ENCODE measurements at places on chromosomes 16 and 17.
A peak's percentile ranks its signal among the peaks of the same experiment; 100 is the strongest.

DNA sequence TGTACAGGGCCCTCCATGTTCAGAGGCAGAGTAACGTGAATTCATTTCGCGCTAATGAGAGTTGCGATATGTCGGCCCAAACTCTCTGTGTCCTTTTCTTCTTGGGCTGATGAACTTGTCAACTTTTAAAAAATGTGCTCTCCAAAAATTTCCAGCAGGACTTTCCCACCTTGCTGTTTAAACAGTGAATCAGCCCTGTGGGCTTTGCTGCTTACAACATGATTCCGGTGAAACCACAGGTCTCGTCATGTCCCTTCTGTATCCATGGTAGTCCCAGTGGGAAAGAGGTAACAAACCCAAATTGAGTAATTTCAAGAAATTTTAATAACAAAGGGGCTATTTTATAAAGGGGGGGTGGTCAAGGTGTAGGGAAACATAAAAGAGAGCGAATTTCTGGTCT is 612.9 kb downstream of the MAF start:
- DNase-seq: no peak

GRCh38 chr17:45098869-45099616 is 33.3 kb downstream of the PLCD3 start:
- DNase-seq: peak; percentile 79

DNA sequence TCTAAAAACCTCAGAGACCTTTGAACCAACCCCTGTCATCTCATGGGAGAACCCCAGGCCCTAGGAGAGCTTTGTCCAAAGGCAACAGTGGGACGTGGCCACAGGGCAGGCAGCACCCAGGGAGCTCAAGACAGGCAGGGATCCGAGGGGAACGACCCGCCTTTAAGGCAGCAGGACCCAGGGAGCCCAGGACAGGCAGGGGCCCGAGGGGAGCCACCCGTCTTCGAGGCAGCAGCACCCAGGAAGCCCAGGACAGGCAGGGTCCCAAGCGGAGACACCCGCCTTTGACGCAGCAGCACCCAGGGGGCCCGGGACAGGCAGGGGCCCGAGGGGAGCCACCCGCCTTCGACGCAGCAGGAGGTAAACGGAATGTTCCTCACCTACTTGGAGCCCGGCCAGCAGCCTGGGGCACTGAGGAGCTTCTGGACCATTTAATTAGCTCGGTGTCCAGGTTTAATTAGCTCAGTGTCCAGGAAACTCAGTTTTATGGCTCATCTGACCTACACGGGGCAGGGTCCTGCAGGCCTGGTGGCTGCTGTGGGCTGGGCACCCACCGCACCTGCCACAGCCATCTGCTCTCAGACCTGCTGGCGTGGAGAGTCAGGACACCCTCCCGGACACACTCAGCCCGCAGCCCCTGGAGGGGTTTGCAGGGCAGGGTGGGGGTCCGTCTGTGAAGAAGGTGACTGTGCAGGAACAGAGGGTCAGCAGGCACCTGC is 24.4 kb downstream of the PIEZO1 start:
- no peak for DNase-seq

DNA sequence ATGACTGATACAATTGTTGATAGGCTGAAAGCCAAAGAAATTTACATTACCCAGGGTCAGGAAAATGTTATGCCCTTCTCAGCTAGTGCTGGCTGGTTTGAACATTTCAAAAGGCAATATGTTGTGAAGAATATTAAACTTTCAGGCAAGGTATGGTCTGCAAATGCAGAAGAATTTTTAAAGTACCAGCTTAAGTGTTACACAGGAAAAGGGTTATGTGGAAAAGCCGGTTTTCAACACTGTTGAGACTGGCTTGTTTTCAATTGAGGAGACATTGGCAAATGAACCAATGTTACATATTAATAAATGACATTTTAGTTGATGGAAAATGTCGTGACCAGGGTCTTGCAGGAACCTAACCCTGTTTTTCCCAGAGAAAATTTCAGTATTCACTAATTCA is 215.8 kb upstream of the TBX2 start:
- DNase-seq: no peak

DNA sequence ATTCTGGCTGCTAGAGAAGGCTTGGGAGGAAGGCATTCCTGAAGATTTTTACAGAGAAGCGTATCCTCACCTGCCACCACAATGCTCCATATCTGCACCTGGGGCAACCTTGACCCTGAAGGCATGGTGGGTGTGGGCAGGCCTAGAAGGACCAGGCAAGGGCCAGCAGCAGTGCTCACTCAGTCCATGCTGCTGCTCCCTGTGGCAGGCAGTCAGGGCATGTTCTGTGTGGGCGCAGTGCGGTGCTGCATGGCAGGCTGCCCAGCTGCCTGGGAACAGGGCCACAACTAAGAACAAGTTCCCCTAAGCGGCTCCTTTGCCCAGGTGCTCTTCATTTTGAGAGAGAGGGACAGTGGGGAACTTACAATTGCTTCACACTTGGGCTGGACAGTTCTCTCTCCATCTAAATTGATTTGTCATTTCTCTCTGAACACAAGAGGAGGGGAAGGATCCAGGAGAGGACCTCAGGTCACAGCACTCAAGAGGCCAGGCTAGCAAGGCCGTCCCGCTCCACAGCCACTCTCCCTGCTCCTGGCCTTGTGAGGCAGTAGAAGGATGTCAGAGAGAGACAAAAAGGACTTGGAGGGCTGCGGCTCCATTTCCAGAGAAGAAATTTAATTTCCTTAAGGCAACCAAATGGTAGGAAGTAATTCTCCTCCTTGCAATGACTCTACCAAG is 158.8 kb downstream of the AATF start:
- no peak for DNase-seq

GRCh38 chr16:17345043-17345442 is 125.7 kb downstream of the XYLT1 start:
- no peak for DNase-seq

DNA sequence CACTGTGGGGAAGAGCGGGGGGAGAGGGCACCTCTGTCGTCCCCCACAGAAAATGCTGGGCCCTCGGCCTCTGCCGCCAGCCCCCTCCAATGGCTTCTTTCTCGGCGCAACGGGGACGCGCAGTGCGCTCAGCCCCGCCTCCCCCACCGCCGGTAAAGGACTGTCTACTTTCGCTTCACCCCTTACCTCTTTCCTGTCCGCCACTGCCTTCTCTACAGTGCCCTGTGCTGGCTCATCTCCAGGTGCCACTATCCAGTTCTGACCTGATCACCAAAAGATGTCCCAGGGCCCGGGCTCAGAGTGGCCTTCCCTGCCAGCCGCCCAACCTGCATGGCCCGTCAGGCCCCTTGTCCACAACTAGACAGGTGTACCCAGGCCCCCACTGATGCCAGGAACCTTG is 7.3 kb downstream of the ENDOV start:
- no peak for DNase-seq

- DNase-seq: no peak
These were observed 60.3 kb downstream of the CHD9 start for GRCh38 chr16:53115047-53115446.

- no peak for DNase-seq
These were observed 25.2 kb downstream of the KANSL1 start for GRCh38 chr17:46167826-46168569.

DNA sequence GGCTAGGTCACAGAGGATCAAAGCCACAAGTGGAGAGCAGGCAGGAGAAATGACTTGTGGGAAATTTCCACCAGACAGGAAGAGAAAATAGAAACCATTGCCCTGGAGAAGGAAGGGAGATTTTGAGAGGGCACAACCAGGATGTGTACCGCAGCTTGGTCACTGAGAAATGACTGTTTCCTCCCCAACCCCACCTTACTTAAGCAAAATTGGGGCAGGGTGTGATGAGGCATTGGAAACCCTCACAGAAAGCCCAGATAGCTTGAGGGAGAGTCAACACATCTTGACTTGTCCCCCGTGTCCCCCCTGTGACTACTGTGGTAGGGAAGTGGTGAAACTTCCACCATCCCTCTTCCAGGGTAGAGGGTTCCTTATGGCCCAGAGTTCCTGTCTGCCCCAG is 113.5 kb upstream of the FAM20A start:
- DNase-seq: no peak

Measured in activated CD4-positive, alpha-beta memory T cell treated with anti-CD3 and anti-CD28 coated beads, Interleukin-2, amount 10 ng/mL, durations not matched to agents 7 days and 5 days (primary cell).